NCI-H2081 (cell line): ENCODE measurements at places on chromosomes 3 and 15.

GRCh38 chr3:170751899-170752293, 118.1 kb downstream of the RPL22L1 start:
- DNase-seq = no peak

DNA sequence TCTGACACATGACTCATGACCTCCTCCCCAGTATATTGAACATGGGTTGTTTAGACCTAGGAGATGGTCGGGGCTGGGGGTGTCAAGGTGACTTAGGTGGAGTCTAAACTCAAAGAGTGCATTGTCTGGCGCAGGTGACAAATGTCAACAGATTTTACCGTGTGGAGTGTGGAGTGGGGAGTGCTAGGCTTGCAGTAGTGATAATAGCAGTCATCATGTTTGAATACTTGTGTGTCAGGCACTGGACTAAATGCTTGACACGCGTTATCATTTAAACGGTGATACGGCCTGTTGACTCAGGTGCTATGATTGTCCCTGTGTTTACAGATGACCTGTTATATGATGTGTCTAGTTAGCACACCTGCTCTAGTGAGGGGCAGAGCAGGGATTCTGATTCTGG, 30.8 kb downstream of the MUC20 start:
- DNase-seq = peak; percentile 95

DNA sequence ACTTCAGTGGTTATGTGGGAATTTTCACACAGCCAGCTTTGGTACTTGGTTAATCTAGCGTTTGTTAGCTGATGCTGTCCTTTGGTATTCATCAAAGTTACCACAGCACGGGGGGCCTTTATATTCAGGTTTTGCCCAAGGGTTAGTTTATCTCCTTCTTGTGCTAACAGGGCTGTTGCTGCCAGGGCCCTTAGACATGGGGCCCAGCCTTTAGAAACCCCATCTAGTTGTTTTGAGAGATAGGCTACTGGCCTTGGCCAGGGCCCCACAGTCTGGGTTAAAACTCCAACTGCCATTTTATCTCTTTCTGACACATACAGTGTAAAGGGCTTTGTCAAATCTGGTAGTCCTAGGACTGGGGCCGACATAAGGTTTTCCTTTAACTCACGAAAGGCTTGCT, 7.5 kb upstream of the DNAAF4 start:
- no peak for DNase-seq

- peak; percentile 41 for DNase-seq
Measured at GRCh38 chr3:44323341-44323955, 15.1 kb upstream of the TCAIM start.

DNA sequence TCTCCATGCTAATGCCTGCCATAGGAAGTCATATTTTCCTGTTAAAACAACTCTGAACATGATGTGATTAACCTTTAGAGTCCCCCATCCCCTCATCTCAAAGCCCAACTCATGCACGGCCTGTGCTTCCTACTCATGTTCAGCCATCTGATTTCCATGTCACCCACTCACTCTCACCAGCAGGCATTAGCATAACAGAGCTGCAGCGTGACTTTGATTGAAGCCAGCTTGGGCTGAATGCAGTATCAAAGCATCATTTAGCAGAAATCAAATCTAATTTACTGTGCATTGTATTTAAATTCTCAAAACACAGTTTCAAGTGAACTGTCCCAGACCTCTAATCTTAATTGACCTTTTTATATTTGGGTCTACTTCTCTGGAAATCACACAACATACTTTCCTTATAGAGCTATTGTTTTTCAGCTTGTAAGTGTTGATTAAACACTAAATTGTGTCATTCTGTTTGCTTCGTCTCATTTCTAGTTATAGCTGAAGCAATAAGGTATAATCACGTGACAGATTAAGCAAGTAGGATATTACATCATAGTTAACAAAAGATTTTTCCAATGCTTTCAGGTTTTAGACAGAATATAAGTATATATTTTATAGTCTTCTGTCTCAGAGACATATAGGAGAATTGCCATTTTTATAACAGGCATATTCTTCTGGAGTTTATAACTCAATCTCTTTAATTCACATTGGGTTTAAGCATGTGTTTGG, 501.5 kb downstream of the ROBO2 start:
- no peak for DNase-seq

- DNase-seq = no peak
Measured at GRCh38 chr15:64905119-64905831, 6.4 kb upstream of the ANKDD1A start.

DNA sequence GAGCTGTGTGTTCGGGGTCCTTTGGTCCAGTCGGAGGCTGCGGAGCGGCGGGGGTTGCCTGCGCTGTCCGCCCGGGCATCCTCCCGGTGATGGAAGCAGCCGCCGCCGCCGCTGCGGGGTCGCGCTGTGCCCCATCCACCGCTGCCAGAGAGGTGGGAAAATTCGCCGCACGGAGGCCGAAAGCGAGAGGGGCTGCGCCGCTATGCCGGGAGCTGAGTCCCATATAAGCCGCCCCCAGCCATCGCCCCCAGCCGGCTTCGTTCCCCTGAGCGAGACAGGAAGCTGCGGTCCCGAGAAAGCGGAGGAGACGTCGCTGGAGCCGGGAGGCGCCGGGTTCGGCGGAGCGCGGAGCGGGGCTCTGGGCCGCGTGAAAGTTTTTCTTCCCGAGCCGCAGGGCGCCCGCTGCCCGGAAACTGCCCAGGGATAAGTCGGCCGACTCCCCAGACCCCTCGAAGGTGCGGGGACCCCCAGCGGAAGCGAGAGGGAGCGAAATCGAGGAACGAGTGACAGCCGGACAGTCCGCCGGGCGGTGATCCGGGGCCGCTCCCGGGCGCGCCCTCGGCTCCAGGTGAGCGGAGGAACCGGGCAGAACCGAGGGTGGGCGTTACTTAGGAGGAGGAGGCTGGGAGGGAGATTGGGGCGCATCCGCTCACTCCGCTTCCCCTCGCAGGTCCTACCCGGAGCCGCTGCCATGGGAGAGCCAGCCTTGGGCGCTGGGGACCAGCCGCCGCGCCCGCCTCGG, 574 bp downstream of the CHST2 start:
- DNase-seq = peak; percentile 63

DNA sequence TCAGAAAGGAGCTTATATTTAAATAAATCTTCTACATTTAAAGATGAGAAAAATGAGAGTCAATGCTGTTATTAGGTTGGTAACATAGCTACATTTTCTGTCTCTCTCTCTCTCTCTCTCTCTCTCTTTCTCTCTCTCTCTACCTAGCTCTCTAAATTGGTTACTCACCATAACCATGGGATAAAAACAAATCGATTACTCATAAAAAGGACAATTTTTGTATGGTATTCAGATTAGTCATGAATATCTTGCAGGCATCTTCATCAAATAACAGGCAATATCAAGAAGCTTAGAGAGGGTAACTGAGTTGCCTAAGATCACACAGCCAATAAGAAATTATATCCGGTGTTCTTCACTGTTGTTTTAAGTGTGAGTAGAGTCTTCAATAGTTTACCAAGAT, 81.8 kb upstream of the ALCAM start:
- DNase-seq = no peak

GRCh38 chr3:134277066-134277660, 26.5 kb upstream of the RYK start:
- no peak for DNase-seq

DNA sequence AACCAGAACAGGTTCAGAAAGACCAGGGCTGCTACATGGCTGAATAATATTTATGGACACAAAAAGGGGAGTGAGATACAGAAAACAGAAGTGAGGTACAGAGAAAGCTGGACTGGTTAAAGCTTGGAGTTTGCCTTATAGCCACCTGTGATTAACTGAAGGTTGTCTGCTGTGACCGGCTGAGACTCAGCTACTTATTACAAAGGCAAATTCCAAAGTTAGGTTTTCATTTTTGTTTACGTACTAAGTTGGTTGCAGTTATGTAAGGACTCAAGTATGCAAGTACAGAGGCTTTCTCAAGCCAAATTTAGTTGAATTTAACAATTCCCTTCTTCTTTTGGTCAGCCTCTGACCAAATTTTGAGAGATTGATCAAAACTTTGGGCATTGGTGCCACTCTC, 264.6 kb downstream of the THSD4 start:
- no peak for DNase-seq

GRCh38 chr3:138112362-138112761, 3.0 kb downstream of the DZIP1L start:
- DNase-seq = no peak

DNA sequence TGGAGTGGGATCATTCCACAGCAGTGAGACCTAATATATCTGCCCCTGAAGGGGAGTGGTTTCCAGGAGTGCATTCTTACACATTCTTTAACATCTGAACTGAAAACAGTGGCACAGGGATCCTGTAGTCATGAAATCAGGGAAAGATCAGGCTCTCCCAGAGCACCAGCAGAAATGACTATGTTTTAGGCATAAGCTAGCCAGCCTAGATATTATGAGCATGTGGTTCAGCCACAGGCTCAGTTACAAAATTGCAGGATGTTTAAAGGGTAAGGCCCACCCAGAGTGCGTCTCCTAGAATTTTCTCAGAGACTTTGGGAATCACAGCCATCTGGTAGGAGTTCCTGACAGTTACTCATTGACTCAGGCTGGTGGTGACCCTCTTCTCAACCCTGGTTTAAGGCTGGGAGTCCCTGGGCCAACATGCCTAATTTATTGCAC, 20.9 kb downstream of the FSTL1 start:
- no peak for DNase-seq

- no peak for DNase-seq
Measured at GRCh38 chr3:122705379-122705778, 24.7 kb downstream of the PARP14 start.

GRCh38 chr3:123156276-123156995, 45.3 kb upstream of the SEC22A start:
- DNase-seq = no peak

DNA sequence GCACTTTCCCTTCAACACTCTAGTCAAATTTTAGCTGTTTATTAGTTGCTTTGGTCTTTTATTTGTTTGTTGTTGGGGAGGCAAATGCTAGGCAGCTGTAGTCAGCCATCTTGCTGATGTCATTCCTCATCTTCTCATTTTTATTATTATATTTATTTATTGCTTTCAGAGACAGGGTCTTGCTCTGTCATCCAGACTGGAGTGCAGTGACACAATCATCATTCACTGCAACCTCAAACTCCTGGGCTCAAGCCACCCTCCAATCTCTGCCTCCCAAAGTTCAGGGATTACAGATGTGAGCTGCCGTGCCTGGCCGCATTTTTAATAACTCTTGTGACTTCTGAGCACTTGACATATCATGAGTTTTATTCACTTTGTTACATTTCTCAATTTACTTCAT, 441.4 kb downstream of the DIPK2A start:
- no peak for DNase-seq

GRCh38 chr15:52362497-52362896, 66.9 kb upstream of the MYO5C start:
- no peak for DNase-seq

GRCh38 chr3:155283092-155284056, 10.1 kb downstream of the STRIT1 start:
- DNase-seq = no peak

GRCh38 chr15:97525809-97526208, 434.7 kb upstream of the ARRDC4 start:
- DNase-seq = no peak

DNA sequence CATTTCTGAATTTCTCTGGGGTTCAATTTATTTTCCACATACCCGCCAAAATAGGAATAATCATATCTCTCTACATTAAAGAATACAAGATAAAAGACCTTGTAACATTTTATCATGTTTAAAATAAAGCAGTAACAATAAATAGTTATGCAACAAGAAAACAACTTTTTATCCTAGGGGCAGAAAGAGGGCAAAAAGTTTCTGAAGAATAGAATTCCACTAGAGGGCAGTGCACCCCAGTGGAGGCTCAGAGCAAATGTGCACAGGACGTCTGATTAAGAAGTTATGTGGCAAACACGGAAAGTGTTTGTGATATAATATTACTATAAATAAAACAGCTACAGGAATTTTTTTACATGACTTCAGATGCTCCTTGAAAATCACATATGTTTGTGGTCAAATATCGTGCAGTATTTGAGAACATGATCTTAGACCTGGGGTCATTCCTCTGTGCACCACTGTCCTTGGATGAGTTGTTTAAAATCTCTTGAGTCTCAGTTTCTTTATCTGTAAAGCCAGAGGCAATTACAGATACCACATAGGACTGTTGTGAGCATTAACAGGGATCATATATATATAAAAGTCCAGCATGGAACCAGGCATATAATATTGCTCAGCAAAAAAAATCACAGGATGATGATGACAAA, 13.2 kb upstream of the PIK3R4 start:
- DNase-seq = peak; percentile 71

DNA sequence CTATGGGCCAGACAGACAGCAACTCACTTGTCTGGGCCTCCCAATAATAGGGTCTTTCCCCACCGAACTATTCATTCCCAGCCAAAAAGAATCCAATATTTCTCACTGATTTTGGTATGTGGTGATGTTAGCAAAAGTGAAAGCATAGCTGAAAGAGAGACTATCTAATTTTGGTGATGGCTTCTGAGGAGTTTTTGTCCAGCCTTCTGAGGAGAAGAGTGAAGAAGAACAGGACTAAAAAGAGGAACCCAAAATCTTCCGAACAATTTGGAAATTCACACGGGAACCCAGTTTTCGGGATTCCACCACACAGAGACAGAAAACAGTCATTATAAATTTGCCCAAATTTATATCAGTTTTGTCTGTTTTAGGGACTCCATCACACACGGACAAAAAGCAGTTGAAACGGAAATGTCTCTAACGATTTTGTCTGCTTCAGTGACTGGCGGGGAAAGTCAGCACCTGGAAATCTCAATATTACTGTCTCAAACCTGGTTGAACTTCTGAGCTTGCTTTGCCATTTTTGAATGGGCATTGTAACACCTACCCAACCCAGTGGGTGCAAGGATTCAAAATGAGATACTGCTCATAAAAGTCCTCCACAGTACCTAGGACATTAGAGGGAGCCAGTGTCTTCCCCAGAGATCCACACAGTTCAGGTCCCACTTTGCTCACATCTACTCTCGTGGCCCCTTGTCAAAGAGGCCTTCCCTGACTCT, 9.1 kb downstream of the CD80 start:
- DNase-seq = no peak

GRCh38 chr3:187252311-187252710, 39.2 kb downstream of the MASP1 start:
- DNase-seq = no peak

DNA sequence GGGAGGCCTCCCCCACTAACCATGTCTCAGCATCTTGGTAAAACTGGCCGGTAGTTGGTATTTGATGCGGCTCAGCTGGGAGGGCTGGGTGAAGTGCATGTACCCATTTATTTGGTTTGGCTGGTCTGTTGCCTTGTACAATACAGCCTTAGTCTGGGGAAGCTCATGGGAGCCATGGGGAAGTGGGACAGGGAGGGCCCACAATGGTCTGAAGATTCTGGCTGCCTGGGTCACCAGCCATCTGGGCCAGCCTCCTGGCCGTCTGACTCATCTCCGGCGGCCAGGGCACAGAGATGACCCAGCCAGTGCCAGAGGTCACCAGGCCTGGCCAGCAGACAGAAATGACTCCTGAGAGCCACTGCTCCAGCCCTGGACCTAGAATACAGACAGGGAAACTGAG, 51.6 kb upstream of the SMAD6 start:
- DNase-seq = no peak
